NCI-H1436 (cell line): ENCODE measurements at places on chromosomes 6 and 20.

DNA sequence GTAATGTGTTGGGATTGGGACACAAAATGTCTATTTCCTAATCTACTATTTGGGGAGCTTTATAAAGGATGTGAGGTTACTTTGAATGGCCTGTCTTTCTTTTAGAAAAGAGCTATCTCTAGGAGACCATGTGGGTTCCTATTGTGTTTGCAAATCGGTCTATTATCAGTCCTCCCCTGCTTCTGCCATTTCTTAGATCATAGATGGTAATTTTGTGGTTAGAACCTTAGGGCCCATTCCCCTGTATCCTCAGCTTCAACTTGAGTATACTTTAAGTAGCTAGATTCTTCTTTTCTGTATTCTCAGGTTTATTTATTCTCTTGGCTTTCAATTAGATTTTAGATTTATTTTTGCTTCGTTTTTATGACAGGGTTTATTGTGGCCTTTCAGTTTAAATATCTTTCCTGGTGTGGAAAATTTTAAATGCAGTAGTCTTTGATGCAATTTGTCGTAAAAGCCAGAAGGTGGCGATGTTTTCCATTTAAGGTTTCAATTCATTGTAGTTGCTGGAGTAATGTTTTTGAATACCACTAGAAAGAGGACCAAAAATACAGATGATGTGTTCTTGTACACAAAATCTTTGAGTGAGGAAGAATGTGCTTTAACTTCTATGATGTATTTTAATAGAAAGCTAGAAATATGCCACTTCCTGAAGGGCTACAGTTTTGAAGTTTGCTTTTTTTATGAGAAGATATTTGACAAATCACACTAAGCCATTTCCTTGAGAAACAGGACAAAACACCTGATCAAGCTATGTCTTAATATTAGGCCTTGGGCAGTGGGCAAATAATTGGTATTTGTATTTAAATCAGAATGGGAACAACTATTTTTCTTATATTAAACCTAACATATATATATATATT lies 20.3 kb downstream of the TBPL1 start:
- DNase-seq, result peak; percentile 52

GRCh38 chr6:7343546-7344475 lies 30.8 kb upstream of the SSR1 start:
- no peak for DNase-seq

DNA sequence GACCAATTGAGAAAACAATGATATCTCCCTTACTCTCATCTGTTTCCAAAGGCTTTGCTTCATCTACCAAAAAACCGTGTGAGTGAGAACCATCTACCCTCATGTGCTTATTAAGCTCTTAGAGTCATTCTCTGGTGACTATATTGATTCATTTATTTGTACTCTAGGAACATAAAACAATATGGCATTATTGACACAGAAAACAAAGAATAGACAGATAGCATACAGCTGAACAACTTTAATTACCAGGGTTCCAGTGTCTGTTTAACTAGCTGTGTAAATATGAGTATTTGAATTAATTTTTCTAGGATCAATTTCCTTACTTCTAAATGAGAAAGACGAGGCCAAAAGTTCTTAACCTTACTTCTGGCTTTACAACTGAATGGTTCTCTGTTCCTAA lies 31.3 kb upstream of the HEY2 start:
- no peak for DNase-seq

- no peak for DNase-seq
Observed at GRCh38 chr6:124002377-124003081, 198.9 kb downstream of the NKAIN2 start.

- DNase-seq, result no peak
Observed at GRCh38 chr6:50333696-50334095, 284.0 kb upstream of the DEFB112 start.

DNA sequence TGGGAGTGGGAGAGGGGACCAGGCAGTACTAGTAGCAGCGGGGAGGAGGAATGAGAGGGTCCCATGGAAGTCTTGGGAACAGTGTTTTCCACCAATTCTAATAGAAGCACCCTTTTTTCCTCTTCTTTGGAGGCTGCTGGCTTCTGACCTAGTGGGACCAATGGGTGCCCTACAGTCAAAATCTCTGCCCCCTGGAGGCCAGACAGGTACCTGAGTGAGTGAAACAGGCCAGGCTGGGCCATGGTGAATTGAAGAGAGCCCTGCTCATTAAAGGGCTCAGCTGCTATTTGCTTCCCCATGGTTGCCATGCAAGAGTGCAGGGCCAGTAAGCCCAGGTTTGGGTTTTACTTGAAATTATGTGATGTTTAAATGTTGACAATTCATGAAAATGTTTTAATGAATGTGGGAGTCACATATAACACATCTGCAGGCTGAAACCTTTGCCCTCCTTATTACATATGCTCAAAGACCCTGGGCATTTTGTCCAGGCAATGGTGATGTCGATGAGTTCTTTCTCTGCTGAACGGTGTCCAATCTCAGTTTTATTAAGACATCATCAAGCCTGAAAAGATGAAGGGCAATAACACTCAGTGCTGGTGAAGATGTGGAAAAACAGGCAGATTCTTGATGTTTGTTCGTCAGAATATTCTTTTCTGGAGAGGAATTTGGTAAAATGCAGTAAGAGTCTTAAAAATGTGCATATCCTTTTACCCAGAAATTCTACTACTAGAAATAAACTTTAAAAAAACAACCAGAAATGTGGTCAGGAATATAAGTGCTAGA lies 42.3 kb upstream of the OCSTAMP start:
- DNase-seq, result no peak

DNA sequence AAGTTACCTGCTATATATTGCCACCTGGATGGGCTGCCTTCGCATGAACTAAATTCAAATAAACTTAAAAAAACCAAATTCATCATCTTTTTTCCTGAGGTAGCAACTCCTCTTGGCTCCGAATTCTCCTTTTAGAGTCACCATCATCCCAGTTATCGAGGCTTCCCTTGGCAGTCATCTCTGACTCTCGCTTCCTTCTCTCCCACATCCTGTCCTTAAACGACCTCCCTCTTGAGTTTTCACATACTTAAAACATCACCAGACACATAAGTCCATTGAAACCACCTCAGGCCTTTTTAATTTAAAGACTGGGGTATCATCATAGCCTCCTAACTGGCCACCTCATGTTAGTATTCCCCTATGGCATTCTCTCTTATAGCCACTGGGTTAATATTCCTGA lies 296.1 kb upstream of the FLRT3 start:
- DNase-seq, result no peak

GRCh38 chr20:53510704-53511103 lies 82.9 kb downstream of the ZNF217 start:
- DNase-seq, result no peak

DNA sequence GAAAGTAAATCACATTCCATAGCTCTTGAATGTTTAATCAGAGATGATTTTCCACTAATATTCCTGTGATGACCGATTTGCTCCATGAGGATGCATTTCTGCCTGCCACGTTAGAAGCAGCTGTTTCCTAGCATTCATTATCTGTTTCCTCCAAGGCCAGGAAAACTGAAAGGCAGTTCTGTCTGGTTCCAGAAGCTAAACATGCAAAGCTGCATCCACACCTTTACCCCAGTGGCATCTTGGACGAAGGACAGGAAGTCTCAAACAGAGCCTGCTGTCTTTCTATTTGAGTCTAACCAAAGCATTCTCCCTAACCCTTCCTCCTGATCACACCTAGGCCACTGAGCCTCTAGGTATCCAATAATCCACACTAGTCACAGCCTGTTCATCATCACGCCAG lies 27.6 kb downstream of the CNKSR3 start:
- DNase-seq, result no peak

DNA sequence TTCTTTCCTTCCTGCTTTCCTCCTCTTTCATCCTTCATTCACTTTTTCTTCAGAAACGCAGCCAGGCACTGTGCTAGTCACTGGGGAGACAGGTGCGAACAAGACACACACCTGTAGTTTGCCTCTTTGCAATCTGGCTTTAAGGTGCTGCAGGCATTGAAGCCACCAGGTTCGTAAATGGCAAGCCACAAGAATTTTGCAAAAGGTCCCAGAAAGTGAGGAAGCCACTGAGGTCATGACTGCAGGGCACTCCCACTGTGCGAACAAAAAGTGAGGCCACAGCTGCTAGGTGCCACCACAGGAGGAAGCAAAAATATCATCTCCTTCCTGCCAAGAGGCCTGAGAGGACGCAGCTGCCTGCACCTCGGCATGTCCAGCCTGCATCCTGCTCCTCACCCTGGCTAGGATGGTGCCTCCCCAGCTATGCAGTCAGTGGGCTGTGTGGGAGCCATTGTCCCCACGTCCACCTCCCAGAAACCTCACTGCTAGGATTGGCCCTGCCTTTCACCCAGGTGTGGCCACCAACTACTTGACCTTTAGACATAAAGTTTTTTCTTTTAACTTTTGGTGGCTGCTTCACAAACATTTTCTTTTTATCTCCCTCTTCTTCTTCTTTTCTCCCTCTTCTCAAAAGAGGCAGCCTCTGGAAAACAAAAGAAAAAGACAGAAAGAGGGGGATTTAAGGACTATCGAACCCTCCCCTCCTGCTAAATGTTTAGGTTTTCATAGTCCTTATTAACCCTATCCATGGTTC lies 230.8 kb downstream of the BCAS1 start:
- DNase-seq, result no peak

GRCh38 chr6:82416346-82416745 lies 52.7 kb downstream of the TPBG start:
- DNase-seq, result no peak

GRCh38 chr6:21958428-21958827 lies 338.4 kb downstream of the PRL start:
- no peak for DNase-seq

GRCh38 chr6:108243836-108244235 lies 17.0 kb downstream of the SNX3 start:
- DNase-seq, result no peak

DNA sequence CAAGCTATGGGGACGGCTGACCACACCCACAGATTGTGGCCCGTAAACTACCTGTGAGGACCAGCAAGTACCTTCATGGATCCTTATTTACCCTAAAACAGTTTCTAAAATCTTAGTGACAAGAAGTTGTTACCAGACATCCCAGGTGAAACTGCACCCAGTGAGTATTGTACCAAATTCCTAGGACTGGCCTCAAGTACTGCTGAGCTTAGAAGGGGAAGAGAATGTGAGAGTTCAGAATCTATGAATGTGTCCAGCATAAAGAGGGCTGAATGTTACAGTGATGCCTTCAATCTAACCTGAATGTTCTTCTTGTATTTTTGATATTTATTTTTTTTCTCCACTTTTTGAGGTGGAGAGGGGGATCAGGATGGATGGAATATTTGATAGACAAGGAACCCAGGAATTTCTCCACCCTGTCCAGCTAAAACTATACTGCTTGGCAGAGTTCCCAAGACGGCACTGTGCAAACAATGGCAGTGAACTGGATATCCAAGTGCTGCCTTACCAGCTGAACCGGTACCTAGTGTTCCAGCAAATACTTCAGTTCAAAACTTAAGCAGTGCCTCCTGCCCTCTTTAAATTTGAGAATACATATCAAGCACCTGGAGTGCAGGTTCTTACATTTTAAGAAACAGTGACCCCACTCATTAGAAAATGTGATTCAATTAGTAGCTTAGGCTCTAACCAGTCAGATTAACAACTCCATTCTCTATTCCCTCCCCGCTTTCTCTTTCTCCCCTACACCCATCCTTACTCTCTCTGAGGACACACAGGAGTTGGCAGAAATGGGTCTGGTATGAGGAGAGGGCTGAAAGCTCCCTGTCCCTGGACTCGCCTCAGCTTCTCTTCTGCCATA lies 427.3 kb upstream of the FLRT3 start:
- no peak for DNase-seq

DNA sequence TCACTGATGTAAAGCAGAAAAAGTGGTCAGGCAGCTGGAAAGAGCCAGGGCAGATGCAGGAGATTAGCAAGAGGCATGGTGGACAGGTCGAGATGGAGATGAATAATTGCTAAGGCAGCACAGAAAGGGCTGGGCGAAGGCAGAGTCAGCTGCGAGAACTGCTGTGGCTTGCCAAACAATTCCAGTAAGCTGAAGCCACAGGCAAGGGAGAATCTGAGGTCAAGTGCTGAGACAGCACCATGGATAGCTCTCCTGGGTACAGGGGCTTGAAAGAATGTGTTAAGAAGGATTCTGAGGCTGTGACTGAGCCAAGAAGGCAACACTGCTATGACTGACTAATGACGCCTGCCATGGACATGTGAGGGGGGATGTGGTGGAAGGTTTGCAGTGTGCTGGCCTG lies 220.8 kb upstream of the FOXA2 start:
- no peak for DNase-seq

GRCh38 chr20:3461911-3462677 lies 8.7 kb upstream of the ATRN start:
- DNase-seq, result no peak

GRCh38 chr6:136052031-136052430 lies 198.1 kb downstream of the MTFR2 start:
- no peak for DNase-seq

GRCh38 chr20:59291740-59292383 lies 8.5 kb upstream of the EDN3 start:
- no peak for DNase-seq

GRCh38 chr6:152150196-152150595 lies 342.7 kb downstream of the ESR1 start:
- no peak for DNase-seq

- DNase-seq, result no peak
Observed at GRCh38 chr20:52761867-52762266, 210.3 kb upstream of the TSHZ2 start.

GRCh38 chr20:57790176-57790575 lies 80.4 kb upstream of the PMEPA1 start:
- no peak for DNase-seq

- peak; percentile 5 for DNase-seq
Observed at GRCh38 chr20:59571551-59572314, 32.6 kb upstream of the PHACTR3 start.

- no peak for DNase-seq
Observed at GRCh38 chr6:157764178-157765068, 58.6 kb upstream of the SNX9 start.

GRCh38 chr6:120671519-120671918 lies 662.8 kb downstream of the TBC1D32 start:
- DNase-seq, result no peak

GRCh38 chr20:44182863-44183262 lies 4.1 kb downstream of the JPH2 start:
- no peak for DNase-seq

DNA sequence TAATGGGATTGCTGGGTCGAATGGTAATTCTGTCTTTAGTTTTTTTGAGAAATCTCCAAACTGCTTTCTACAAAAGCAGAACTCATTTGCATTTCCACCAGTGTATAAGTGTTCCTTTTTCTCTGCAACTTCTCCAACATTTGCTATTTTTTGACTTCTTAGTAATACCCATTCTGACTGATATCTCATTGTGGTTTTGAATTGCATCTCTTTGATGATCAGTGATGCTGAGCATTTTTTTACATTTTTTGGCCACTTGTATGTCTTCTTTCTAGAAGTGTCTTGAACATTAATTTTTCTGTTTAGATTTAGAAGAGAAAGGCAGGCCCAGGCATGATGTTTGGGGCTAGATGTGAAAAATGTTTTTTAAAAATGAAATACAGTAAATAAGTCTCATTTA lies 553.1 kb upstream of the MAN1A1 start:
- DNase-seq, result no peak

GRCh38 chr20:40634891-40635290 lies 54.1 kb downstream of the MAFB start:
- DNase-seq, result no peak

- no peak for DNase-seq
Observed at GRCh38 chr6:112401083-112401482, 54.0 kb downstream of the RFPL4B start.

- DNase-seq, result no peak
Observed at GRCh38 chr6:44053760-44054556, 73.3 kb downstream of the MRPL14 start.
